ENCODE measurements at places on chromosomes 7 and 10. TPM values are rescaled to one million over a fixed set of nuclear protein-coding genes. Genes with fewer than 3 reads are reported as not detected.

The GARIN1A gene
- total RNA-seq, result 0.30 TPM

DNA sequence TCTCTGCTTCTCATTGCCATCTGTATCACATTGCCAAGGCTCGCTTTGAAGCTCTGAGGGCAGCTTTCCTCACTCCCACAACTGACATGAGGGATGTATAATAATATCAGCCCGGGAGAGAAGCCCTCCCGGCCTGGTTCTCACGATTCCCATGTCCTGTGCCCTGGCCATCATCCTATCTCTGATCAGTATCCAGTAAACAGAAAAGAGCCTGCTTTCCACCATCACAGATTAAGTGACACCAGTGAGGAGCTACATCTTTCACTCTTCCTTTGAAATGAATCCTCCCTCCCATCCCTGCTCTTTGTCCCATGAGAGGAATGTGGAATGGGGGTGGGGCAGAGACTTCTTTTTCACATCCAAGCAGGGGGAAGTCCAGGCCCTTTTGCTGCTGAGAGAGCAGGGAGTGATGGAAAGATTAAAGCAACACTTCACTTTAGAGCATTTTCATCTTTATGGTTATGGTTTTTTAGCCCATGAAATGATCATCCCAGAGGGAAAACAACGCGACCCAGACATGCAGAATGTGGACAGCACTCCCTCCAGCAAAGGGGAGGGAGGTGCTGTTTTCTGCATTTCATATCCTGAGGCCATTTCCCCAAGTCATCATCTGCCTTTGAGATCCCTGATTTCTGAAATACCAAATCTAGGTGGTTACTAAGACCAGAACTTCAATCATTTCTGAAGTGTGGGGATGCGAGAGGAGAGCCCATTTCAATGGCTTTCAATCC lies 84.6 kb upstream of the LYZL1 start:
- no peak for DNase-seq

- no peak for DNase-seq
These were observed 32.7 kb downstream of the PRKAG2 start for GRCh38 chr7:151844071-151844824.

The CALN1 gene
- total RNA-seq, result 2.6 TPM

DNA sequence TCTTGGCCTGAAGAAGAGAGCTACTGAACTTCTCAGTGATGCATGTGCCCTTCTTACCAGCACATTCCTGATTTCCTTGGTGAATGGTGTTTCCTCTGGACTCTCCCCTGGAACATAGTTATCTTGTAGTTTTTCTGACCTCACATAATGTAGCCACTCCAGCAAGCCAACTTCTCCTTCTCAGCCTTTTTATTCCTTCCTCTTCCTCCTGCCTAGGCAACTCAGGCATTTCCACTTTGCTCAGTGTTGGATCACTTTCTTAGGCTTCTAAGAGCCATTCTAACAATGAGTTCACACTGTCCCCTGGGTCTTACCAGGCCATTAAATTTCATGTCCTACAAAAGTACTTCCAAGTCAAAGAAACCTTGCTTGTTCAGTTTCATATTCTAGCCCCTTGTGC lies 3.6 kb upstream of the PTTG1IP2 start:
- DNase-seq, result no peak

GRCh38 chr7:105016709-105017656 lies 3.0 kb downstream of the KMT2E start:
- no peak for DNase-seq

- no peak for DNase-seq
These were observed 740 bp downstream of the GALNT11 start for GRCh38 chr7:152025937-152026890.

GRCh38 chr10:102673236-102673818 lies 29.0 kb downstream of the TRIM8 start:
- no peak for DNase-seq

DNA sequence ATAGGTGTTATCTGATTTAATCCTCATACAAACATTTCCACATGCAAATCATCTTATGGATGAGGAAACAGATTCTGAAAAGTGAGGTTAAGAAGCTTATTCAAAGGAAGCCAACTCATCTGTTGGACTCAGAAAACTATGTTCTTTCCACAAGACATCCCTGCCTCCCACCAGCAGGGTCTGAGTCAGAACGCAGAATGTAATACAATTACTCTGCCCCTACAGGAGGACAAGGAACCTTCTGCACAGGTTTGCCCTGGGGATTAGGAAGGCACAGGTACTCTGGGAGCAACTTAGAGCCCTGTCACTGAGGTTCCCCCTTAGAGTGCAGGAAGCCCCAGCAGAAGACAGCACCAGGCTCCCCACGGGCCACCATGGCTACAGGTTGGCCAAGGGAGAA lies 255.7 kb downstream of the TNS3 start:
- no peak for DNase-seq

DNA sequence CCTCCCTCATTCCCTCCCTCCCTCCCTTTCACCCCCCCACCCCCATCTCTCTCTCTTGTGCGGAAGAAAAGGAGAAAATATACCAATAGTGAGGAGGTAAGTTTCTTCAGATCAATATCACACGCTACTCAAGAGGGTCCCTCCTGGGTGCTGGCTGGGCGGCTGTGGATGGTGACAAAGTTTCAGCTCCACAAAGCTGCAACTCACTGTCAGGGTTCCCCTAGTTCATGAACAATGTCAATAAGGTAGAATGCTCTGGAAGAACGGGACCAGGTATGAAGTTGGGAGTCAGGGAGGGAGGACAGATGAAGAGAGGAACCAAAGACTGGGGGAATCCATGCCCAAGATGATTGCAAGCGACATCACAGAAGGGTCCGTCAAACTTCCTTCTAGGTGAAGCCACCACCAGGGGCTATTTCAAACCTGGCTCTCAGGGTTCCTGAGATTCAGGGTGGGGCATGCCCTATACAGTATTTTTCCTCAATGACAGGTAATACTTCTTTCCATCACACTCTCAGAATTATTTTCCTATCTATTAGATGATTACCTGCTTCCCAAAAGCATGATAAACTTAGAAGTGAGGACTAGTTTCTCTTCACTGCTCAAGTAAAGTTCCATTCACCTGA lies 1.4 kb upstream of the PDE1C start:
- DNase-seq, result no peak

DNA sequence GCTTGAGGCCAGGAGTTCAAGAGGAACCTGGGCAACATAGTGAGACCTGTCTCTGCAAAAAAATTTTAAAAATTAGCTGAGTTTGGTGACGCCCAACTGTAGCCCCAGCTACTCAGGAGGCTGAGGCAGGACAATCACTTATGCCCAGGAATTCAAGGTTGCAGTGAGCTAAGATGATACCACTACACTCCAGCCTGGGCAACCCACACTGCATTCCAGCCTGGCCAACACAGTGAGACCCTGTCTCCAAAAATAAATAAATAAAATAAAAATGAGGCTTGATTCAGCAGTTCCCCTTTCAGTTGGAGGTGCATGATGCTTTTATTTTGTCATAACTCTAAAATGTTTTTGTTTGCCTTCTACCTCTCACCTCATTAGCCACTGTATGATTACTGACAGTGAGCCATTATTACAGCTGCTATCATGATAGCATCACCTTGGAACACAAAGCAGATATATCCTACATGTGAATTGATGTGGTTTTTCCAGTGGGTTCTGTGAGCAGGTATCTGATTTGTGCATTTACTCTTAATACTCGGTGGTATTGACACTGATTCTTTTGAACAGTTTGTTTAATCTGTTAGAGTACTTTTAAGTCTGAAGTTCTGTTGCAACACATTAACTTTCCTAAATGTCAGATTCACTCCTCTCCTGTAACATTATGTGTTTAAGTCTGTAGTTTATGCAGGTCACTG lies 49.1 kb downstream of the ARID5B start:
- DNase-seq, result no peak

The LOXL4 gene
- total RNA-seq, result 5.0 TPM

DNA sequence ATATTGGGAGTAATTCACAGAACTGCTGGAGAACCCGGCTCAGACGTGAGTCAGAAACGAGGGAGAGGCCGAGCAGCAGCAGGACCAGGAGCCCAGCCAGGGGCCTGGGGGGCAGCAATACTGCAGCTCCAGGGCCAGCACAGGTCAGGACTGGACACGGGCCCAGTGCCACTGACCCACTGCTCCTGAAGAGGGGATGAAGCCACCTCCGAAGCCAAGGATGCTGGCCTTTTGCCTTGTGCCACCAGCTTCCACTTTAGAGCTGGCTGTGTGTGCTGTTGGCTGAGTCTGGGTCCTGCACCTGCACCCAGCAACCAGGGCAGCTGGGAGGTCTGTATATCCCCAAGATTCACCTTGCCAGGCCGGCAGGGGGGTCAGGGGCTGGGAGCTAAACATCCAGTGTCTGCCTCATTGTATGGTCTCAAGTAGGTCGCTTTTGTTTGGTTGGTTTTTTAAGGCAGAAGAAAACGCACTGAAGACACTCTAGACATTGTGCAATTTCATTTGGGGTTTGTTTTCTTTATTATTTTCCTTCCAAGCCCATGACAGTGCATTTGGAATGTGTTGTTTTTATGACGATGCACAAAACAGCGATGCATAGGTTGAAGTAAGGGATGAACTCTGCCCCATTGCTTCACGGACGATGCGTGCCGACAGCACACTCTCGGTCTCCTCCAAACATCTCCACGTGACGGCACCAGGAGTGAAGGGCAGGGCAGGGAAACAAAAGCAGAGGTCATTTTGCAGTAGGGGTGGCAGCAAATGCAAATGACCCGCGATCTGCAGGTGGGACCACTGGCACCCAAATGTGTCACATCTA lies 27.7 kb upstream of the INSIG1 start:
- no peak for DNase-seq

The FGL2 gene
- 29.5 TPM for total RNA-seq

DNA sequence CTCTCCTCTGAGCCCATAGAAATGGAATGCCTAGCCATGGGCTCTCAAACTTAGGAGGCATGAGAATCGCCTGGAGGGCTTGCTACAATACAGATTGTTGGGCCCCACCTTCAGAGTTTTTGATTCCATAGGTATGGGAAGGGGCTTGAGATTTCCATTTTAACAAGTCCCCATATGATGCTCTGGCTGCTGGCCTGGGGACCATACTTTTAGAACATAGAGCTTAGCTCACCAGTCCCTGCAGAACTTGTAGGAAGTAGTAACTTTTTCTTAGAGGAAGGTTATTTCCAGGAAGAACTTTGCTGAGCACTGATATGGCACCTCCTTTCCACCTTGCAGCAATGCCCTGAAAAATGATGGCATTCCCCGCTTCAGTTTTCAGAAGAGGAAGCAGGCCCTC lies 177.0 kb upstream of the ZMIZ1 start:
- no peak for DNase-seq

The CDK1 gene
- total RNA-seq, result 40.3 TPM

The SMNDC1 gene
- 13.8 TPM for total RNA-seq

GRCh38 chr7:5478568-5479430 lies 55.2 kb upstream of the TNRC18 start:
- peak; percentile 71 for DNase-seq

The WDFY4 gene
- total RNA-seq, result 4.3 TPM

All from skin of body (tissue), 3 donors.